ENCODE measurements at places on chromosomes 11 and 22.

- no peak for DNase-seq
These were observed 11.3 kb downstream of the C11orf21 start for GRCh38 chr11:2290351-2290841.

GRCh38 chr22:50150161-50151129, 20.1 kb upstream of the PANX2 start:
- DNase-seq, result no peak

DNA sequence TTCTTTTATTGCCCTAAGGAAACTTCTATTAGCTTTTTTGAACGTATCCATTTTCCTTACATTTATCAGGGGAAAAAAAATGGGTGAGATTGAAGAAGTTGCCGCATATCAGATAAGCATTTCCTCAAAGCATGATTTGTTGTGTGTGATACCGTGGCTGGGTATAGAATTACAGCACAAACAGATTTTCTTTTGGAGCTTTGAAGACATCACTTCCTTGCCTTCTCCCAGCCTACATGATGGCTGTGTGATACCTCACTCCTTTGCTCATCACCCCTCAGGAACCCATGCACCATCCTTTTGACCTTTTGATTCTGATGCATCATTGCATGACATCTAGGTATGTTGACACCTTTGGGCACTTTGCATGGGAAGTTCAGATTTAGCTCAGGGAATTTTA, 1155.3 kb downstream of the BRD1 start:
- no peak for DNase-seq

GRCh38 chr11:41237382-41237781, 222.1 kb downstream of the LRRC4C start:
- no peak for DNase-seq

- DNase-seq, result no peak
These were observed 2.4 kb downstream of the OOSP4A start for GRCh38 chr11:59966201-59966600.

DNA sequence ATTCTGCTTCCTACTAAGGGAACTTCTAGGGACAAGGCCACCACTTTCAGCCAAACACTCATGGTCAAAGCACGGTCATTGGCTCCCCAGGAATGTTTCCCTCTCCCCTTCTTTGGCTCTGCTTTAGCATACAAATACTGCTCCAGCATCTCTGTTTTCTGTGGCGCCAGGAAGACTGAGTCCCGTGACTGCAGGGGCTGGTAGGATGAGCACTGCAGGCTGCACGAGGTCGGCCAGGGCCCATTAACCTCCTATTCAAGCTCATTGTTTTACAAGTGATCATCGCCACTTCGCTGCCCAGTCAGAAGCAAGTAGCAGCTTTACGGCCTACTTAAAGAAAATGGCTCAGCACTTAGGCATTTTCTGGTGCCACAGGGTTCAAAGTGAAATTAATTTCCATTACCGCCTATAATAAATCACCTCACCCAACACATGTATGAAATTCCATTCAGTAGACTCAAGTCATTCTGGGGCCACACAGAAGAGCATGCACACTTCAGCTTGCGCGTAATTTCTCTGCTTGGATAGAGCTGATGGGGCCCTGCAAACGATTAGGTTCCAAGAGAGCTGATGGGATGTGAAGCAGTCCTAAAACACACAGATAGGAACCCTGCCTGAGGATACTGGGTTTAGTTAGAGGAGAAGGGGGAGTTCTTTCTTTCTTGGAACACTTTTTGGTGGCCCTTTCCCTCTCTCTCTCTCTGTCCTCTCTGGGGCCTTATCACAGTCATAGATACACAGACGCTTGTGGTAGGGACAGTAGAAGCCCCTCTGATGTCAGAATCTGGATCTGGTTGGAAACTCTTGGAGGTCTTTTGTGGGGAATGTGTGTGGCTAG, 173.7 kb downstream of the KIF18A start:
- no peak for DNase-seq

DNA sequence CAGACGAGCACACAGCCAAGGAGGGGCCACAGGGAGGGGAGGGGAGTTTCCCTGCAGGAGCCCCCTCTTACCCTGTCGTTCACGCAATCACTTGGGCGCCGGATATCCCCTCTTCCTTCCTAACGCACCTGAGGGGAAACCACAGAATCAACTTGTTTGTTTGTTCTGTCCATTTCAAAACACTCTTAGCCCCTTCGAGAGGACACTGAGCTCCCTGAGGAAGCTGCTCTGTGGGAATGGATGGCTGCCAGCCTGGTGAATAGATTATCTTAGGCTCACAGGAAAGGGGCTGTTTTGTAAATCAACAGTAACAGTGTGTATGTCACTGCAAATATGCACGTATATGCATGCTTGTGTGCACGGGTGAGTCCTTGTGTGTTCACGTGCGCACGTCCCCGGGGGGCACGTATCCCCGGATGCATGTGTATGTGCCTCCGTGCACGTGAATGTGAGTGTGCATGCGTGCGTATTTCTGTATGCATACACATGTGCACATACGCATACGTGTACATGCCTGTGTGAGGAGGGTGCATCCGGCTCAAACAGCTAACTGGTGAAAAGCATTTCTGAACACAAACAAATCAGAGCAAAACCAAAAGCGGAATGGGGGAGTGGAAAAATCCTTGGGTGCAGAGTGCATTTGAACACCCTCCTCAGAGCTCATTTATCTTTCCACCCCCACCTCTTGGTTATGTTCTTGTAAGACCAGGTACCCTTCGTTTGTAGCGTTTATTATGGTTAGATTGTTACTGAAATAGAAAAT, 7.2 kb downstream of the ARSA start:
- DNase-seq, result peak; percentile 85

DNA sequence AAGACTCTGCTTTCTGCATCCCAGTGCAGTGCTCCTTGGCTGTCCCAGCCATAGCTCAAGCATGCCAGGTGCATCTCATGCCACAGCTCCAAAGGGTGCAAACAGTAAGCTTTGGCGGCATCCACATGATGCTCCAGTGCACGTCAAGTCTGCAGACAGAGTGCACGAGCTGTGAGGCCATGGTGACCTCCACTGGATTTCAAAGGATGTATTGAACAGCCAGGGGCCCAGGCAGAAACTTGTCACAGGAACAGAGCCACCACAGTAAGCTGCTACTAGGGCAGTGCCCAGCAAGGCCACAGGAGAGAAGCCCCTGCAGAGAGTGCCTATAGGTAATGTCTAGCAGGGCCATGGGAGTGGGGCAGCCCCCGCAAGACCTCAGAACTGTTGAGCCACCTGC, 206.8 kb upstream of the DDI1 start:
- no peak for DNase-seq

DNA sequence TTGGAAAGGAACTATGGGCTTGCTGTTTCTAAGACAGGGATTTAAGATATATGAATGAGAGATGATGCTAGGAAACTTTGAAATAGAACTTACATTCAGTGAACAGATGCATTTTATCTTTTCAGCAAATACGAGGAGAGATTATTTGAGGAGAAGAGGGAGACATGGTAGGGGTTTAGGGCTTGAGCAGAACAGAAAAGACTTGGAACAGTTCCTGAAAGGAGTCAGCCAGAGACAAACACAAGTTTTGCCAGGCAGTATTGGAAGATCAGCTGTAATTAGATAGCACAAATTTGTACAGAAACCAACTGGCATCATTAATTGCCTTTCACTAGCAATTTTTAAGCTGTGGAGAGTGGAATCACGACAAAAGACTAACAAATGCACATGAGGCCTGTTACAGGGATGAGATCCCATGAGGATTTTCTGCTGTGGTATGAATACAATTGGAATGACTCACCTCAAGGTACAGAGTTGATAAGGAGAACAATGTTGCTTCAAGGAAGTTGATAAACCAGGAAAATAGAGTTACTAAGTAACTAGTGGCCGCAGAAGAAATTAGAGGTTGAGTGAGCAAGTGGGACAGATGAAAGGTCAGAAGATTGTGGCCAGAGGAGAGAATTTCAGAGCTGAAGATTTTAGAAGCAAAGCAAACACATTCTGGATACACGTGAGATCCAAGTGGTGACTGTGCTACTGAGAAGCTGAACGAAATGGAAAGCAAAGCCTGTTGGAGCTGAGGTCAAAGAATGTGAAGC, 67.9 kb downstream of the CYB5R2 start:
- DNase-seq, result no peak

- DNase-seq, result no peak
These were observed 44.8 kb downstream of the FAM83F start for GRCh38 chr22:40039482-40040115.

DNA sequence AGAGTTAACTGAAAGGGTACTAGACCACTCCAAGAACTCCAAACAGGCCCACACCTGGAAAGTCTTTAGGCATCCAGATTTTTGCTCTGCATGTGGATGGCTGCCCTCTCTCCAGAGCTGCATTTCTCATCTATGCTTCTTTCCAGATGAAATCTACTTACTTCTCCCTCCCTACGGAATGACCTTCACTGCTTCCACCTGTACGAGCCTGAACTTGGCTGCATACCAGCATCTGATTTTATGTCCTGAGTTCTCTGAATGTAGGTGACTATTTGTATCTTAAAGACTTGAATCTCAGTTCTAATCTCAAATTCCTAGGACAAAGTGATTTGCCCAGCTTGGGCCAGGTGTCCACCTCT, 13.3 kb downstream of the CELF1 start:
- DNase-seq, result no peak

DNA sequence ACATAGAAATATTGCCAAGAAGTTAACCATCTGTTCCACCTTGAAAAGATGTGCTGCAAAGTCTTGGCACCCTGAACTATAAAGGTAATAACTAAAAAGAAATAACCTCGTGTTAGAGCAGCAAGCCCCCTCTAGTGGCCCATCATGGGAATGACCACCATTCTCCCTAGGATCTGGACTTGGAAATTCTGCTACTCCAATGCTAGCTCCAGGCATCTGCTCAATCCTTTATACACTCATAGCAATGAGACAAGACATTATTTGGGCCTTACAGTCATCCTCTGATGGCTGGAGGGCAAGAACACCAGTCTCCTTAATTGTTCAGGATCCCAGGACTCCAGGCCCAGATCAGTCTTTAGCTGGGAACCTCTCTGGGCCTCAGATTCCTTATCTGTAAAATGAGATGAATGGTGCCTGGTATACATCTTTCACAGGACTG, 76.0 kb downstream of the CWC15 start:
- peak; percentile 42 for DNase-seq

GRCh38 chr22:35328472-35328885, 28.8 kb downstream of the TOM1 start:
- no peak for DNase-seq

GRCh38 chr11:114049050-114049449, 10.5 kb upstream of the ZBTB16 start:
- DNase-seq, result no peak

DNA sequence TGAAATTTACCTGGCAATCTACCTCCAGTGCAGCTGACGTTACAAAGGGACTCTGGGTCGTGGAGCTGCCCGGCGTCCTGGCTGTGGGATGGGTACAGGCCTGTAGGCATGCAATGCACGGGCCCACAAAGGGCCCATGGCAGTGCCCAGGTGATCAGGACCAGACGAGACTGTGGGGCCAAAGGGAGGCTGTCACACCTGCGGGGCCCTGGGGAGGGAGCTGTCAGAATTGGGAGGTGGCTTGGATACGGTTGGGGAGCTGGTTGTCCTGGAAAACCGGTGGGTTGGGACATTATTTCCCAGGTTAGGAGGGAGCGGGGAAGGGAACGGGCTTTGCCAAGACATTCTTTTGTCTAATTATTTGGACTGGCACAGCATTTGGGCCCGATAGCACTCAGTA, 958.5 kb downstream of the BRD1 start:
- no peak for DNase-seq

GRCh38 chr11:15864026-15864805, 492.1 kb downstream of the SOX6 start:
- DNase-seq, result no peak

DNA sequence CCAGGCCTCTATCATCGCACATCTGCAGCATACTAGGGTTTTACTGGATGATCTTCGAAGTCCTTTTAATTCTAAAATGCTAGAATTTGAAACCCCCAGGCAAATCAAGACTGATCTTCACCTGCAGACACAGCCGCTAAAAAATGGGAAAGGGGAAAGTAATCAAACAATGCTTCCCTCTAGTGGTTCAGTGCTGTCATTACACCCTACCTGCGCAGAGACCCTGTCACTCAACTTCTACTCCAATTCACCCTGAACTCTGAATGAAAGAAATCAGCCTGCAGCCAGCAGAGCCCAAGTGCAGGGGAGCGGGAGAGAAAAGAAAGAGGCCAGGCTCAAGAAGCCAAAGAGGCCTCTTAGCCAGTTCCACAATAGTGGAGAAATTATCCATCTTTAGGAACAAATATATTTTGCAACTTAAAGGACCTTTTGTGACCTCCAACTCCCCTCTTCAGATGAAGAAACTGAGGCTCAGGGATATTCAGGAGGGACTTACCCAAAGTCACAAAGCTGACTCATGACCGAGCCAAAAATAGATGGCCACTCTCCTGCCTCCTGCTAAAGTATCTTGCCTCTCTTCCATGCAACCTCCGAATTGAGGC, 33.0 kb downstream of the SERGEF start:
- peak; percentile 66 for DNase-seq

DNA sequence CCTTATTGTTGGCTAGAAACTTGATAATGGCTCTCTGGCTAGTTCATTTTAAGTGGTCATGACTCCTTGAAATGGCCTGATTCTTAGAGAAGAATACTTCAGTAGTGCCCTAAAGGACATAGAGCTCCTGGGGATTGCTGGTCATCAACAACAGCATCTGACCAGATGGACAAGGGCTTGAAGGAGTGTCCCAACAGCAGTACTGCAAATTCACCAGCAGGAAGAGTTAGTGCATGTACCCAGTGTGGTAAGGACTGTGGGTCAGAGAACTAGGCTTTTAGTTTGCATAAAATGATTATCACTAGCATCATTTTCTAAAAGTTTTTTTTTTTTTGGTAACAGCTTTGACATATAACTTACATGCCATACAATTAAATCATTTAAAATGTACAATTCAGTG, 39.5 kb upstream of the CUL5 start:
- DNase-seq, result no peak

GRCh38 chr11:3886985-3887384, 31.5 kb downstream of the STIM1 start:
- DNase-seq, result no peak

All from GM10248 (cell line).